Right hindlimb (tissue), 1 donor: ENCODE measurements at places on chromosomes 2 and 18.

DNA sequence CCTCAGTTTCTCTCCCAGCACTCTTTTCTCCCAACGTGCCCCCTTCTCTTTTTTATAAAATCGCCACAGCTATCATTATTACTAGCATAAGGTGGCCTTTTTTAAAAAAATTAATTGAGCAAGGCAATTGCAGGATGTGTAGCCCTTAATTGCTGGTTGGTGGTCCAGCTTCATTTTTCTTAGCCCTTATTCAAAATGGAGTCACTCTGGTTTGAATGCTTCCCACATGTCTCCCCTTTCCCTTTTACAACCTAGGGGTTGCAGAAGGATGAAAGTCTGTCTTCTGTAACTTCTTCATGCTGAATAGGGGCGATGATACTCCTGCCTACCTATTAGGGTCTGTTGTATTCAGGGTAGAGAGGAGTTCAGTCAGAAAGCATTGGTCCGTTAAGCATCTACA is 36.6 kb upstream of the PROKR1 start:
- DNase-seq = no peak

- no peak for DNase-seq
These were observed 10.1 kb downstream of the RAMP1 start for GRCh38 chr2:237869343-237870102.

GRCh38 chr18:58393295-58393694 is 235.6 kb downstream of the ALPK2 start:
- DNase-seq = no peak

- DNase-seq = no peak
These were observed 3.9 kb downstream of the MAPRE2 start for GRCh38 chr18:35045121-35045520.

DNA sequence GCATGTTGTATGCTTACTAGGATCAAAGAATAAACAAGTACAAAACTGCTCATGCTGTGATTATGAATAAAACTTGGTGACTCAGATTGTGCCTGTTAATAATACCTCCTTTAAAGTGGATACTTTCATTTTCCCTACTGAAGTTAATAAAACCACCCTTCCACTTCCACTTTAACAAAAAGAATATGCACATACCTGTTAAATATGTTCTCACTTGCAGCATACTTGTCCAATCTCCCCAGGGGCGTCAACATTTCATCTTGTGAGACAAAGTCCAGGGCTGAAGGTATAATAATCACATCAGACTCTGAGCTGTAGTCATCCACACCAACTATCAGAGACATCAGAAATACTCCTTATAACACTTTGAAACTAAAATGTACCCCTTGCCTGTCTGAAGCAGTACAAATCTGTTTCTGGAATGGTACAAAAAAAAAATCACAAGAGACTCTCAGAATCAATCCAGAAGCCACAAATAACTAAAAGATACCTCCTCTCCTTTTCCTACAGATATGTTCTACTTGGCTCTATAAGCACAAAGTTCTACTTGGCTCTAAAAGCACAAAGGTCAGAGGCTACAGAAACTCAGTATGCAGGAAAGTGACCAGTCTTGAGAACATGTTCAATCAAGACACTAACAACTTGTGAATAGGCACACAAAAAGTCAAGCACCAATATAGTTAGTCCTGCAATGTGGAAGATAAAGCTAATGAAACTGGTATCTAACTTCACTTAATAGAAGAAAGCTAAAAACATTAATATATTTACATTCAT is 19.3 kb downstream of the PPP4R1 start:
- no peak for DNase-seq

- peak; percentile 25 for DNase-seq
These were observed 75.6 kb downstream of the ICOS start for GRCh38 chr2:204012072-204012653.

DNA sequence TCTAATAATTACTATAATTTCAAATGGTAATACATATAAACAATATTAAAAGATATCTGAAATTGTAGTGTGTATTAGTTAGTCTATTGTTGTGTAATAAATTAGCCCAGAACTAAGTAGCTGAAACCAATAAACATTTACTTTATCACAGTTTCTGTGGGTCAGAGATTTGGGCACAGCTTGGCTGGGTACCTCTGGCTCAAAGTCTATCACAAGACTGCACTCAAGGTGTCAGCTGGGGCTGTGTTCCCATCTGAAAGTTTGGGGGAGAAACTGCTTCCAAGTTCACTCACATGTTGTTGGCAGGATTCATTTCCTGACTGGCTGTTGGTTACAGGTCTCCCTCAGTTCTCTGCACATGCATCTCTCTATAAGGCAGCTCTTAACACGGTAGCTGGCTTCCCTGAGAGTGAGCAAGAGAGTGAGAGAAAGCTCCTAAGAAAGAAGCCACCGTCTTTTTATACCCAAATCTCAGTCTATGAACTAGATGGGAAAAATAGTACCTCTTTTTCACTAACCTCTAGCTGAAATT is 25.6 kb upstream of the WIPF1 start:
- DNase-seq = no peak

GRCh38 chr2:160288324-160288723 is 88.3 kb upstream of the ITGB6 start:
- DNase-seq = no peak

- no peak for DNase-seq
These were observed 262.3 kb downstream of the SOX11 start for GRCh38 chr2:5954509-5954908.

DNA sequence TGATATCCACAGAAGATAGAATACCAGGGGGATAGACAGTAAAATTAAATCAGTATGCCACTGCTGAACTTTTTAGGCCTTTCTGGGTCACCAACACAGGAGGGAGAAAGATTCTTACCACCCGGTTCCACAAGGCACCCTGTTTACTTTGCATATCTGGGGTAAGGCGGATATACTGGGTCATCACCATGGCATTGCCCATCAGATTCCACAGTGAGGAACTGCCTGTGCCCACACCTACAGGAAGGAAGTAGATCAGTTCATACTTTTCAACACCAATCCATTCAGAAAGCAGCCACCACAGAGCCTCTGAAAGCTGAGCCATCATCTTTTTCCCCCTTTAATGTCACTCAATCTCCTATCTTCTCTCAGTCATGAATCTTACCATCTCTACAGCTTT is 2.0 kb downstream of the LMAN2L start:
- no peak for DNase-seq
